CD8-positive, alpha-beta memory T cell (primary cell): ENCODE measurements at places on chromosomes 5 and 9. TPM values are rescaled to one million over a fixed set of nuclear protein-coding genes. Genes with fewer than 3 reads are reported as not detected.

The GPR21 gene
- 0.35 TPM for total RNA-seq

The CER1 gene
- not detected for total RNA-seq

GRCh38 chr5:78610163-78610583 lies 38.4 kb downstream of the LHFPL2 start:
- no peak for DNase-seq

GRCh38 chr5:132302413-132302812 lies 8.2 kb downstream of the SLC22A4 start:
- DNase-seq: no peak

GRCh38 chr9:105535920-105536668 lies 21.8 kb upstream of the FKTN start:
- no peak for DNase-seq

GRCh38 chr5:147481376-147481775 lies 28.5 kb downstream of the DPYSL3 start:
- no peak for DNase-seq
